ENCODE measurements at places on chromosomes 6 and 20.

DNA sequence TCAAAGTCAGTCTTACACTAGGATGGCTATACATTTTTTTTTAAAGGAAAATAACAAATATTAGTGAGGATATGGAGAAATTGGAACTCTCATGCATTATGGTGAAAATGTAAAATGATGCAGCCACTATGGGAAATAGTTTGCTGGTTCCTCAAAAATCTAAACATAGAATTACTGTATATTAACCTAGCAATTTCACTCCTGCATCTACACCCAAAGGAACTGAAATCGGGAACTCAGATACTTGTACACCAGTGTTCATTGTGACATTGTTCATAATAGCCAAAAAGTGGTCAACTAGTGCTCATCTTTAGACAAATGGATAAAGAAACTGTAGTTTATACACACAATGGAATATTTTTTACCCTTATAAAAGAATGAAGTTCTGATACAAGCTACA is 110.7 kb downstream of the UTRN start:
- no peak for DNase-seq

GRCh38 chr6:15296735-15297134 is 50.9 kb downstream of the JARID2 start:
- no peak for DNase-seq

- no peak for DNase-seq
Measured at GRCh38 chr6:113620386-113620785, 236.8 kb upstream of the MARCKS start.

GRCh38 chr6:144378437-144378836 is 93.3 kb downstream of the UTRN start:
- DNase-seq: no peak

GRCh38 chr20:20003031-20003954 is 13.9 kb upstream of the NAA20 start:
- no peak for DNase-seq

DNA sequence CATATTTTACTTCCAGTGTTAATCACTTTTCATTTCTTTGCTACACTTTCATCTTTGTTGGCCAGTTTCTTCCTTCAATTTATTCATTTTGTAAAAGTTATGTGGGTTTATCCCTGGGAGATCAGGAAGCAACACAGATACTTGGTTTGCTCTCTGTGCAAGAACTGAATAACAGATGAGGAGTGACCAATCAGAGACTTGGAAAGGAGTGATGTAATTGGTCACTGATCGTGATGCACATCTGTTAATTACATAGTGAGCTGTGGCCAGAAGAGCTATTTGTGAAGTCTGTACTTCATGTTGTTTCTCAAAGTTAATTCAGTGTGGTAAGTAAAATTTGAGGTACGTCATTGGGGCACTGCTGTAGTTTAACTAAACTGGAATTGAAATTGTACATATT is 21.3 kb downstream of the ANKRD6 start:
- no peak for DNase-seq

GRCh38 chr6:148226284-148226683 is 116.4 kb upstream of the SASH1 start:
- DNase-seq: no peak
